Pancreas (tissue), 10 donors: ENCODE measurements at places on chromosomes 16 and 17.

- no peak for DNase-seq
Observed at GRCh38 chr16:72172105-72173034, at the start of gene PMFBP1. TSS of gene PMFBP1 (minus strand) at chr16:72172155. CDS start at chr16:72171208, 947 bp downstream.

GRCh38 chr16:30113711-30114333, 485 bp upstream of the GDPD3 start:
- no peak for DNase-seq

GRCh38 chr17:6343736-6344135, 91.2 kb downstream of the AIPL1 start:
- no peak for DNase-seq

GRCh38 chr16:85172455-85173145, 60.3 kb upstream of the CIBAR2 start:
- DNase-seq = peak; percentile 73

DNA sequence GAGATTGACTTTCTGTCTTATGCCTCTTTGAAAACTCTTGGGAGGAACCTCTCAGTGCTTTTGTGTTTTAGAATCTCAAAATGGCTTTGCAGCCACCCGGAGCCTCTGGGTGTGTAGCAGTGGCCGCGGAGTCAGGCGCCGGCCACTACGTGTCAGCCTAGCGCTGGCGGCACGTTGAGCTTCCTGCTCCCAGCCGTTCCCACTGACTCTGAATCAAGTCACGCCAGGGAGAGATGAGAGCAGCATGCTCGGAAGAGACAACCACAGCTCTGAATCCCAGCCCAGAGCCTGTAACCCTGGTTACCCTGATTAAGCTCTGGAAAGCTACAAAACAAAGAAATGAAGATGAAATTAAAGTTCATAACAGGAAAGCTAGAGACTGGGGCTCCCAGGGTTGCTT, 97.4 kb upstream of the CACNG5 start:
- DNase-seq = no peak

DNA sequence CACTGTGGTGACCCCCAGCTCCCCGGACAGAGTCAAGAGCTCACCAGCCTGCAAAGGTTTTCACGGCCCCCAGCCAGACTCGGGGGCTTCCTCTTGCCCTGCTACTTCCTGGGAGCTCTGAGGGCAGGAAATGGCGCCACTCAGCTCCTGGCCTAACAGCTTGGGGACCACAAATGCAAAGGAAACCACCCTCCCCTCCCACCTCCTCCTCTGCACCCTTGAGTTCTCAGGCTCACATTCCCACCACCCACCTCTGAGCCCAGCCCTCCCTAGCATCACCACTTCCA, 375 bp upstream of the SPN start:
- DNase-seq = no peak

DNA sequence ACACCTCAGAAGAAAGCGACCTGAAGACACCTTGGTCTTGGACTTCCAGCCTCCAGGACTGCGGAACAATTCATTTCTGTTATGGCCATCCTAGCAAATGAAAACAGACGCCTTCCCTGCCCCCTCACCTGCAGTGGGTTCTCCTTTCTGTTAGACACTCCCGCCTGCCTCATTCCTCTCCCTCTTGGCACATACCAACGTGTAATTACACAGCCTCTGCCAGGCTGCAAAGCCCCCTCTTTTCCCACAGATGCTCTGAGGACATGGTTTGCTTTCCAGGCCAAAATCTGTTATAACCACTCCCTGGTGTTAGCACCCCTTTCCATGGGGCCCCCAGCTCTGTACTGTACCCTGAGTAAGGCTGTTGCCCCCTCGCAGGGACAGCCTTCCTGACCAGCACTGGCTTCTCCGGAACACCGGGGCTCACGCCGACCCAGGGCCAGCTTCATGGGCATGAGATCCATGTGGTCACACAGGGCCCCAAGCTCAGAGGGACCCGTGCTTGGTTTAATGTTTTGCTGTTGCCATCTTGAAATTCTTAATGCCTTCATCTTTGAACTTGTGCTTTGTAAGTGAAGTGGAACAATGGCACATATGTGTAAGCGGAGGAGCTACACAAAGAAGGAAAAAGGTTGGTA, 64.1 kb downstream of the SDK2 start:
- no peak for DNase-seq

DNA sequence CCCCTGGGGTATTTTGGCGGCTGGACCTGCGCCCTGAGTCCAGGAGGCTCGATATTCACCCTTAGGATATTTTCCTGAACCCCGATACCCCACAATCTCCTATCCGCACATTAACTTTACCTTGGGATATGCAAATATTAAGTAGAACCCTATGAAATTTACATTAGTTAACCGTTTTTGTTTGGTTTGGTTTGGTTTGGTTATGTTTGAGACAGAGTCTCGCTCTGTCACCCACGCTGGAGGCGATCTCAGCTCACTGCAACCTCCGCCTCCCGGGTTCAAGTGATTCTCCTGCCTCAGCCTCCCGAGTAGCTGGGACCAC, 9.3 kb upstream of the NAGS start:
- DNase-seq = no peak
